Kidney capillary endothelial cell (primary cell): ENCODE measurements at places on chromosomes 11 and 22.
A peak's percentile ranks its signal among the peaks of the same experiment; 100 is the strongest.

DNA sequence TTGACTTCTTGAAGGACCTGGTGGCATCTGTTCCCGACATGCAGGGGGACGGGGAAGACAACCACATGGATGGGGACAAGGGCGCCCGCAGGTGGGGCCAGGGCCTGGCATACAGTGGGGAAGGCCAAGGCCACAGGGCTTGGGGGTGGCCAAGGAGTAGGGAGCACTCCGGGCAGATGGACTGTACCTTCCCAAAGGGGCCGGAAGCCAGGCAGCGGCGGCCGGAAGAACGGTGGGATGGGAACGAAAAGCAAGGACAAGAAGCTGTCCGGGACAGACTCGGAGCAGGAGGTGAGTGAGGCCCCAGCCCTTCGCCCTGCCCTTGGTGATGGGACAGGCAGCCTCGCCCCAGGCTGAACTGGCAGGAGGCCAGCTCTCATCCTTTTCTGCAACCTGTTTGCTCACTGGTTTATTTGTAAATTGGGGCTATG is 1.2 kb downstream of the DRAP1 start:
- DNase-seq: no peak

GRCh38 chr11:77199137-77199745 is 71.2 kb downstream of the MYO7A start:
- DNase-seq: no peak

GRCh38 chr11:40514124-40514523 is 945.3 kb downstream of the LRRC4C start:
- DNase-seq: no peak

GRCh38 chr11:12287009-12287373 is 90.4 kb upstream of the PARVA start:
- peak; percentile 70 for DNase-seq

- no peak for DNase-seq
Observed at GRCh38 chr11:118892964-118893363, 9.3 kb downstream of the CXCR5 start.
